HCT116 (cell line): ENCODE measurements at places on chromosomes 5 and 9. TPM values are rescaled to one million over a fixed set of nuclear protein-coding genes. Genes with fewer than 3 reads are reported as not detected.

DNA sequence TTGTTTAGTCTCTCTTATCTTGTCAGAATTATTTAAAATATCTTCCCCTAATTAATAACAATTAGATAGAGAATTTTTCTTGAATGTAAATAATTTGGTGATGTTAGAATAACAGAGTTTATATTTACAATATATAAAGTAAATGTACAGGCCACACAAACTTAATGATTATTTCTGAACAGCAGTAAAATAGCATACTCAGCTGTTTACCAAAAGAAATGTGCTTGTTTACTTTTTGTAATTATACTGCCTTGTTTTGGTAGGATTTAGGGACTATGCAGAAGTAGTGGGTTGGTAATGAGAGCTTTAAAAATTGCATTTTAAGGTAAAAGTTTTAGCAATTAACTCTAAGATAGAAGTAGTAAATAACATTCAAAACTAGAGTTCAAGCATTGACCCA lies 17.4 kb downstream of the NDFIP1 start:
- H3K4me1 ChIP-seq: no peaks in the 10 kb centered on the region
- no peak for DNase-seq
- no peak overlapping the region for H3K4me3 ChIP-seq
- no peaks in the 10 kb centered on the region for H3K27me3 ChIP-seq
- no peak overlapping the region for H3K27ac ChIP-seq
- H3K36me3 ChIP-seq: peaks cover 4% of the 10 kb centered on the region; the same call in 1 of the 2 replicates

DNA sequence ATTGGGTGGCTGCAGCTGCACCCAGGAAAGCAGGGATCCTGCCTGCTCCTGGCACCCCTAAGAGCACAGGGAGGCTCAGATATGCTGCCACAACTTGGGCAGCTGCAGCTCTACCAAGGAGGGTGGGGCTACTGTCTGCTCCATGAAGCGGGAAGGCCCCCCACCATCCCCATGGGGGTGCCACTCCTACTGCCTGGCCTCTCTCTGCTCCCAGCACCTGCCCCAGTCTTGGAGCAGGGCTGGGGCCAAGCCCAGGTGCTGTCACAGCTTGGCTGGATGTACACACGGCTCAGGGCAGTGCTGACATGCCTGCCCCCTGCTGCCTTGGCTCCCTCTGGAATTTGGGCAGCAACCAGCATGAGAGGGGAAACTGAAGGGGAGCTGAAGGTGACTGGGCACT lies 214.7 kb upstream of the PLPPR1 start:
- H3K4me3 ChIP-seq: no peak overlapping the region
- no peak for DNase-seq
- H3K36me3 ChIP-seq: no peaks in the 10 kb centered on the region
- peaks cover 5% of the 10 kb centered on the region; the same call in 1 of the 2 replicates for H3K27me3 ChIP-seq

The PTPRD gene
- 0.02 TPM for total RNA-seq

The LHX3 gene
- total RNA-seq: not detected

The ZNF879 gene
- not detected for total RNA-seq

GRCh38 chr5:15074651-15075050 lies 203.1 kb upstream of the ANKH start:
- no peak for DNase-seq
- no peaks in the 10 kb centered on the region for H3K27me3 ChIP-seq
- H3K36me3 ChIP-seq: no peaks in the 10 kb centered on the region
- H3K4me1 ChIP-seq: no peaks in the 10 kb centered on the region

DNA sequence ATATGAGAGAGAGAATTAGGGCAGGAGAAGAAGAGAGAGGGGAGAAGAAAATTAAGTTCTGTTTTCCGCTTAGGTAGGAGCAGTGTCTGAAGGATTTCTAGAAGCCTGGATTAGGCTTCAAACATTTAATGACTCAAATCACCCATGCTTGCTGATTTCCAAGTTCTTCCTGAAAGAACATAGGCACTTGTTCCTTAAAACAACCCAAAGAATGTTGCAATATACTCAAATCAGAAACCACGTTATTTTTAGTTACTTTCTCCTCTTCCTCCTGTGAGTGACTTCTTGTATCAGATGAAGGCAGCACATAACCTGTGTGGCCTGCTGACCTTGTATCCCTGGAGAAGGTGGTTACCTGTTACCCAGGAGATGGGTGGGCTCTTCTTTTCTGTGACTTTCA lies 351.5 kb upstream of the KLF4 start:
- no peak for DNase-seq
- H3K27me3 ChIP-seq: no peaks in the 10 kb centered on the region
- no peak overlapping the region for H3K27ac ChIP-seq

- no peaks in the 10 kb centered on the region for H3K4me1 ChIP-seq
- H3K27me3 ChIP-seq: no peaks in the 10 kb centered on the region
- H3K27ac ChIP-seq: no peak overlapping the region
- no peak for DNase-seq
These were observed 21.2 kb upstream of the PCSK5 start for GRCh38 chr9:75869236-75869635.

The PDE6A gene
- total RNA-seq: not detected

DNA sequence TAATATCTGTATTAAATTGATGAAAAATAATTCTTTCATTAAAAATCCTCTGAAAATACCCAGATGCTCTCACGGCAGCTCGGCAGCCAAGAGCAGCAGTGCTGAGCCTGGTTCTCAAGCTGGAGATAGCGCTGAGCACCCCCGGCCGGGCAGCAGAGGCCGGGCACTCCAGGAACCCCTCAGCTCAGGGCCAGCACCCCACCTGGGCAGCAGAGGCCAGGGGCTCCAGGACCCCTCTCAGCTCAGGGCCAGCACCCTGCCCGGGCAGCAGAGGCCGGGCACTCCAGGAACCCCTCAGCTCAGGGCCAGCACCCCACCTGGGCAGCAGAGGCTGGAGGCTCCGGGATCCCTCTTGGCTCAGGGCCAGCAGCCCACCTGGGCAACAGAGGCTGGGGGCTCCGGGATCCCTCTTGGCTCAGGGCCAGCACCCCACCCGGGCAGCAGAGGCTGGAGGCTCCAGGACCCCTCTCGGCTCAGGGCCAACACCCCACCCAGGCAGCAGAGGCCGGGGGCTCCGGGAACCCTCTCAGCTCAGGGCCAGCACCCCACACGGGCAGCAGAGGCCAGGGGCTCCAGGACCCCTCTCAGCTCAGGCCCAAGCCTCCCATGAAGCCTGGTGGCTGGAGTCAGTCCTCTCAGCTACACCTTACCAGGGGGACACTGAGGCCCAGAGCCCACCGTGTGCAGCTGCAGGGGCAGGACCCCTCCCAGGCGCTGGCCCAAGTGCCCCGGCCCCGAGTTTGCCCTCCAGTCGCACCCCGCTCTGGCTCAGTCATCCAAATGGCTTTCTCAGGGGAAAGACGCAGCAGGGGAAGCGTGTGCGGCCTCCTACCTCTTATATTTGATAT lies 21.7 kb downstream of the CLPTM1L start:
- H3K27ac ChIP-seq: no peak overlapping the region
- no peak for DNase-seq
- no peaks in the 10 kb centered on the region for H3K27me3 ChIP-seq
- no peak overlapping the region for H3K4me3 ChIP-seq
- H3K36me3 ChIP-seq: peaks cover 12% of the 10 kb centered on the region
- H3K4me1 ChIP-seq: peaks cover 23% of the 10 kb centered on the region

DNA sequence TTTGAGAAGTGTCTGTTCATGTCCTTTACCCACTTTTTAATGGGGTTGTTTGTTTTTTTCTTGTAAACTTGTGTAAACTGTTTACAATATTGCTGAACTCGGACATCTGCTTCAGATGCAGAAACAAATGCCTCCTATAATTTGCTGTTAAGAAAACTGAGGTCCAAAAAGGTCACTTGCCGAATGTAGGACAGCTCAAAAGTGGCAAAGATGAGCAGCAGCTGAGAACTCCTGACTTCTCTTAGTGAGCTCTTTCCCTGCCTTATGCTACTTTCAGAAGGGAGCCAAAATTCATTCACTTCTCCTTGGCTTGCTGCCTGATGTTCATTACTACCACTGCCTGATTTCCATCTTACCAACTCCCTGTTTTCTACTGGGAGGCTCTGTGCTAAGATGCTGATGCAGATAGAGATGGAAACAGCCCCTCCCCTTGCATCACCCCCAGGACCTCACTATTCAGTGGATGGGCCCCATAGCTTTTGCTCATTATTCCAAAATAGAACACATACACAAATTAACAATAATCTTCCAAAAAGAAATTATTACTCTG lies 60.1 kb downstream of the SEMA6A start:
- H3K27me3 ChIP-seq: no peaks in the 10 kb centered on the region
- H3K4me3 ChIP-seq: no peak overlapping the region
- DNase-seq: no peak
- H3K27ac ChIP-seq: no peak overlapping the region
- no peaks in the 10 kb centered on the region for H3K36me3 ChIP-seq
